ENCODE measurements at places on chromosomes 6 and 20.

DNA sequence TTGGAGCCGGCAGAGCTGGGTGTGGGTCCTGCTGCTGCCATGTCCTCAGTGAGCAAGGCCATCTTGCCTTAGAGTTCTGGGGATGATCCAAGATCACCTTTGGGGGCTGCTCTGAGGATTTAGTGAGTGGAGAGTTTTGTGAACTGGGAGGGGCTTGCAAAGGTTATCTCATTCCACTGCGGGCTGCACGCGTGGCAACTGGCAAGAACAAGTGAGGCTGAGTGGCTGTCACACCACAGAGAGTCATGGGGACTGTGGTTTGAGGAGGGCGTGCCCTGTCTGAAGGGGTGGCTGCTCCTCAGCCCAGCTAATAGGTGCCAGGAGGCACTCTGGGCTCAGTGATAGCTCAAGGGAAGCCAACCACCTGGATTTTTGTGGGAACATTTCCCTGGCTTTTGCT lies 37.6 kb downstream of the TTLL9 start:
- no peak for DNase-seq

DNA sequence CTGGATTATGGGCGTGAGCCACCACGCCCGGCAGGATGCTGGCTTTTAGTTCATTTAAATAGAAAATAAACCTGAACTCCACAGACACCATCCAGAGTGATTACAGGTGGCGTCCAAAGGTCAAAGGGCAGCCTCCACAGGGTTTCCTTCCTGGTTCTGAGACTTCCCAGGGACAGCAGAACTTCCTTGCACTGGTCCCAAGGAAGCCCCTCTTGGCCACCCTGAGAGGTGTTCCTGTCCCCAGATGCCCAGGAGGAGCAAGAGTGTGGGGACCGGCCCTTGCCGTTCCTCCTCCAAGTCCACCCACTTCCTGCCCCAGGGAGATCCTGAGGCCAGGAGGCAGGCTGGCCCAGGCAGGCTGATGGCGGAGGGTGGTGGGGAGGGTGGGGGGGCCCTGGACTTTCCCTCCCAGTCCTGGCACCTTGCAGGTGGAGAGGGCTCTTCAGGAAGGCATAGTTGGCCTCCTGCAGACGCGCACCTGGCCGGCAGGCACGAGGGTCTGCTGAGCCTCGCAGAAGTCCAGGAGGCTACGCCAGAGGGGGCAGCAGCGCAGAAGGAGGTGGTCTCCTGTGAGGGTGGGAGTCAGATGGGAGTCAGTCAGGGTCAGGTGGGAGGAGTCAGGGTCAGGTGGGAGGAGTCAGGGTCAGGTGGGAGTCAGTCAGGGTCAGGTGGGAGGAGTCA lies 5.0 kb downstream of the FNDC11 start:
- no peak for DNase-seq

- peak; percentile 77 for DNase-seq
Measured at GRCh38 chr6:125114248-125114858, 39.2 kb upstream of the TPD52L1 start.

DNA sequence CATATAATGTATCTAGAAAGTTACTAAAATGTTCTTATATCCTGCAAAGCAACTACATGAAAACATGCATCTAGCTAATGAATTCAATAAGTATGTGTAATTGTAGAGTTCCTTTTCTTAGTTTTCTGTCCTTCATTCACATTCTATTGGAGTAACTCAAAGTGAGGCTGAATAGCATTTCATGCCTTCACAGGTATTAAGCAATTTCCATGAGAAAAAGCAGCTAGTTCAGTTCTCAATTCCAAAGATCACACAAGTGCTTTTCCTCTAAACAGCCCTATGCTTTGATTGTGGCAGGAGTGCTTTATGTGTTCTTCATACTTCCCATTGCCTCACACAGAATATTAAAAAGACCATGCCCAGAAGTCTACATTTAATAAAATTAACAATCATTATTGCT lies 274.9 kb downstream of the RFPL4B start:
- DNase-seq: no peak
